ENCODE measurements at places on chromosomes 7 and 10. TPM values are rescaled to one million over a fixed set of nuclear protein-coding genes. Genes with fewer than 3 reads are reported as not detected.

DNA sequence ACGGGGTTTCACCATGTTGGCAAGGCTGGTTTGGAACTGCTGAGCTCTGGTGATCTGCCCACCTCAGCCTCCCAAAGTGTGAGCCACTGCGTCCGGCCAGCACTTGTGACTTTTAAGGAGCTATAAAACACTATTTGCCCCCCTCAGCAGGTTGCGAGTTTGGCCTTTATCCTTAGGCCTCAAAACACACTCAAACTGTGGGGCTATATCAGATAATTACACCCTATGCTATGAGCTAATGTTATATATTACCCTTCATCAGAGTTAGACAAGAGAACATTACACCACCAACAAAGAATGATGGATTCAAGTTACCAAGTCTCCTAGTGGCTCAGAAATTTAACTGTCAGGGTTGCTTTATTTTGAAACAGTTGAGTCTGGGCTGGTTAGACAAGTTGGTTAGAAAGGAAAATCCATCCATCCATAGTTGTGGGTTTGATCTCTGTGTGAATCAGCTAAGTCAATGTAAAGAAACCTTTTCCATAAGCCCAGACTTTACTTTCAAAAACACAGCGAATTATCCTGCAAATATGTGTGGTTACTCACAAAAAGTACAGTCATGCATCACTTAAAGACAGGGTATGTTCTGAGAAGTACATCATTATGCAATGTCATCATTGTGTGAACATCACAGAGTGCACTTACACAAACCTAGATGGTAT is 115.8 kb downstream of the SEMA3D start:
- H3K4me1 ChIP-seq = peaks cover 36% of the 10 kb centered on the region
- no peak overlapping the region for H3K4me3 ChIP-seq
- no peak overlapping the region for H3K27ac ChIP-seq
- no peaks in the 10 kb centered on the region for H3K27me3 ChIP-seq

GRCh38 chr7:50262916-50263690 is 41.4 kb upstream of the IKZF1 start:
- H3K27me3 ChIP-seq = peaks cover 9% of the 10 kb centered on the region
- H3K4me1 ChIP-seq = no peaks in the 10 kb centered on the region
- H3K4me3 ChIP-seq = no peak overlapping the region
- H3K27ac ChIP-seq = no peak overlapping the region
- H3K36me3 ChIP-seq = no peaks in the 10 kb centered on the region
- DNase-seq = no peak

Gene OR6V1
- total RNA-seq = not detected

DNA sequence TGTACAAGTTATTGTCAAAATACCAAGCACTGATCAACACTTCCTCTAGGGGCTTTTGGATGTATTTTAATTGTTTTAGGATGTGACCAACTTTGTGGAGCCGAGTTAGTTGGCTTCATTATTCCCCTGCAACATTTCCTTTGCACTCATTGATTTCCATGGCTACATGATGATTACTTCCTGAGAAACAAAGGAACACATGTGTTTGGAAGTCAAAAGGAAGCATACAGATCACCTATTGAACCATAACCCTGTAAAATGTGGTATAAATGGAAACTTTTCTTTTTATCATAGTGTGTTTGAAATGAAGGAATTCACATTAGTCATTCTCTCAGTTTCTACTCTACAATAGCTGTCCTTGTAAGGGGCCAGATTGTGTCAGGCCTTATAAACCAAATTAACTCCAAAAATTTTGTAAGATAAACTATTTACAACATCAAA is 32.2 kb upstream of the EXOC6 start:
- no peaks in the 10 kb centered on the region for H3K36me3 ChIP-seq
- no peak overlapping the region for H3K27ac ChIP-seq
- H3K4me1 ChIP-seq = peaks cover 20% of the 10 kb centered on the region
- DNase-seq = no peak

DNA sequence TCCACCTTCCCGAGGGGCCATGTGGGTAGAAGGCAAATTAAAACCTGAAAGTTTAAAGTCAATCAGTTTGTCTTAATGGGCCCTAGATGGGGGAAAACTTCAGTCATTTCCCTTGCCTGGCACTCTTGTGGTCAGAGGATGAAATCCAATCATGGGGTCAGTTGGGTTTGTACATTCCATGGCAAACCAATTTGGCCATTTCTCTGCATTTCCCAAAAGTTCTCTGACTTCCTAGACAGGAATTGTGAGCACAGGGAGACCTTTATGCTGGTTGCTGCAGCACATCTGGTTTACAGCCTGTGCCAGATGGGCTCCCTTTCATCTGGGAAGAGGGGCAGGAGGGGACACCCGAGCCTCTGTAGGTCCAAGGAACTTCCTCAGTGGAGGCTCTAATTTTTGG is 113.0 kb downstream of the CYP26A1 start:
- H3K27me3 ChIP-seq = no peaks in the 10 kb centered on the region
- no peak overlapping the region for H3K27ac ChIP-seq
- H3K4me3 ChIP-seq = no peak overlapping the region
- DNase-seq = no peak
- no peaks in the 10 kb centered on the region for H3K36me3 ChIP-seq

All from neural crest cell (in vitro differentiated cells).